Right forelimb (tissue), 1 donor: ENCODE measurements at places on chromosomes 5 and 9.

DNA sequence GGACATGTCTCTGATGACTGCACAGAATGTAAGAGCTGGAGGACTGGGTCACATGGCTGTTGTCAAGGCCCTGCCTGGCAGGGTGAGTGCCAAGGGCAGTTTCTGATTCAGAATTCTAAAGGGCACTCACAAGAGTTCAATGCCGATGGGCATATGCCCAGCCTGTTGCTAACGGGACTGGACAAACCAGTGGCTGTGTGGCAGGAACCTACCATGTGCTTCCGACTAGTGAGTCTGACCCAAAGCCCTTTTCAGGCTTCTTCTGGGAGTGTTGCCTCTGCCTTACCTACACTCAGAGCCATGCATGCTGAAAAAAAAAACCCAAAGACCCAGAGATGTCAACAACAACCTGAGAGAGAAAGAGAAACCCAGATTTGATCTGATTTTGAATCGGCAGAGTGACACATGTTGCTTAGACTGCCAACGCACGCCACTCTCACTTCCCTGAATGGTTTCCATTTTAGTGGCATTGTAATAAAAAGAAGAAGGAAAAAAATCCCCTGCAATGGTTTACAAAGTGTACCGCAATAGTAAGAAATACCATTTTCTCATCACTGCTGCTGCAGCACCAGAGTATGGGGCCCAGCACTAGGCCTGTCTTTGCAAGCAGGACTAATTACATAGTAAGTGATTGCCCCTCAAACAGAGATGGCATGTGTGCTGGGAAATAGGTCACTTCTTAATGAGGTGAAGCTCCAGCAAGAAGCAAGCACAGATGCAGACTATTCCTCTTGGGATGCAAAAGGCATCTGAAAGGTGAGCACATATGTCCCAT lies 194.3 kb downstream of the PALM2AKAP2 start:
- DNase-seq: no peak

DNA sequence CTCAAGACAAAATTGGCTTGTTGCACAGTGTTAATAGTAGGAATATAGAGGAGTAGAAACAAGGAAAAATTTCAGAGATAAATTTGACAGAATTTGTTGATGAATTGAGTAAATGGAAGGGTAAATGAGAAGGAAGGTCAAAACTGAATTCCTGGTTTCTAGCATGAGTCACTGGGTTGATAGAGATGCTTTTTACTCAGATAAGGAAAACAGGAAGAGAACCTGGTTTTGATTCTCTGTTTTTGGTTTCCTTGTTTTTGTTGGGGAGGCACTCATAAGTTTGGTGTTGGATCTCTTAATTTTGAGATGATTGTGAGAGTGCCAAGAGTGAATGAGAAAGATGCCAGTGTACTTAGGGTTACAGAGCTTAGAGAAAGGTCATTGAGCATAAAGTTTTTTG lies 7.1 kb downstream of the LRRC70 start:
- no peak for DNase-seq

DNA sequence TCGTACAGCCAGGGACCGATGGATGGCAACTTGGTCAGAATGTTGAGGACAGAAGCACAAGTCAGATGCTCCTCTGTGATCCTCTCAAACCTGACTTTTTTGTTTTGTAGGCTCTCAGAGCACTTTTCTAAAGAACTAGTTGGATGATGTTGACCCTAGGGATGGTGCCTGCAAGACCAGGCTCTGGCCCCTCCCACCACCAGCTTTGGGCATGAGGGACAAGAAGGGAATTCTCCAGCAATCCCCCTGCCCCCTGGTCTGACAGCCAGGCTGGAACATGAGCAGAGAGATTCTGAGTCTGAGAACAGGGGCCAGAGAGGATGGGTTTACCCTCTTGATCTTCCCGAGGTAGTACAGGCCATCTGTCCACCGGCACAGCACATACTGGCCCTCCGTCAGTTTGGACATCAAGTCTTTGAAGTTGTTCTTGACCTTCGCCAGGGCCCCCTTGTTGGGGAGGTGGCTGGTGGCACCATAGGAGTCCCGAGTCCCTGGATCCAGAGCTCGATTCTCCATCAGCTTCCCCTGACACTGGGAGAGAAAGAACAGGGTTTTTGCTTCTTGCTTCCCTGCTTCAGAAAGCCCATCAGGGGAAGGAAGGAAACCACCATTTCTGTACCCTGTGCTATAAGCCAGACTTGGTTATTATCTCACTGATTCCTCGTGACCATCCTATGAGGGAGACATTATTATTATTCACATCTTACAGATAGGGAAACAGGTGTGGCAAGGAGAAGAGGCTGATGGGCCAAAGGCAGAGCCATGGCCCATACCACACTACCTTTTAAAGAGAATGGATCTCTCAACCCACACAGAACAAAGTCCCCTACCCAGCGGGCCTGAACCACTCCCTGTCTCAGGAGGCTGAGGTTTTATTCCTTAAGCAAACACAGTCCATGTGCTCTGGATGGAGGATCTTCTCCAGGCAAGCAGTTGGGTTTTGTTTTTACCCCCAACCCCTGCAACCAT lies 2.5 kb downstream of the PHF19 start:
- DNase-seq: no peak

- DNase-seq: no peak
Measured at GRCh38 chr9:12916042-12916441, 141.2 kb downstream of the LURAP1L start.

GRCh38 chr9:121607434-121608167 lies 43.8 kb upstream of the DAB2IP start:
- no peak for DNase-seq

- DNase-seq: no peak
Measured at GRCh38 chr9:21679432-21679831, 123.0 kb upstream of the MTAP start.

- DNase-seq: peak; percentile 68
Measured at GRCh38 chr9:129176701-129177442, 1.2 kb downstream of the IER5L start.

- no peak for DNase-seq
Measured at GRCh38 chr5:132737982-132738681, 786 bp upstream of the KIF3A start.

GRCh38 chr9:19379697-19380046 lies 364 bp downstream of the RPS6 start:
- DNase-seq: no peak
